Left renal pelvis (tissue), 4 donors: ENCODE measurements at places on chromosomes 3 and 15.

- DNase-seq = no peak
Measured at GRCh38 chr15:83581381-83581780, 72.5 kb upstream of the ADAMTSL3 start.

- no peak for DNase-seq
Measured at GRCh38 chr15:44011238-44011854, 183.7 kb downstream of the FRMD5 start.

DNA sequence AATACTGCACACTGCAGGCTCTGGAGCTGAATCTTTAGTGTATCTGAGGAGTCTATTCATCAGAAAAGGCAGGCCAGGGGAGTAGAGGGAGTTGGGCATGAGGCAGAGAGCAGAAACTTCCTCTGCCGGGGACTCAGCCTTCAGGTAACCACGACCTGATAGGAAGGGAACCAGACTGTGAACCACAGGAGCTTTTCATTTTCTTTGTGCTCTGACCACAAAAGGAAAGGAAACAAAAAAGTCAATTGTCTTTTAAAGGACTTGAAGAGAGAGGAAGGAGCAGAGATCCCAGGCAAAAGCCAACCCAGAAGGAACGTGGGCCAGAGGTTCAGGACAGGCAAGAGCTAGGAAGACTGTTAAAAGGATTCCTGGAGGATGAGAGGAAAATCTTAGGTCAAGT, 573.3 kb downstream of the EPHB1 start:
- DNase-seq = no peak

GRCh38 chr15:25694823-25695312, 168.3 kb downstream of the ATP10A start:
- no peak for DNase-seq

DNA sequence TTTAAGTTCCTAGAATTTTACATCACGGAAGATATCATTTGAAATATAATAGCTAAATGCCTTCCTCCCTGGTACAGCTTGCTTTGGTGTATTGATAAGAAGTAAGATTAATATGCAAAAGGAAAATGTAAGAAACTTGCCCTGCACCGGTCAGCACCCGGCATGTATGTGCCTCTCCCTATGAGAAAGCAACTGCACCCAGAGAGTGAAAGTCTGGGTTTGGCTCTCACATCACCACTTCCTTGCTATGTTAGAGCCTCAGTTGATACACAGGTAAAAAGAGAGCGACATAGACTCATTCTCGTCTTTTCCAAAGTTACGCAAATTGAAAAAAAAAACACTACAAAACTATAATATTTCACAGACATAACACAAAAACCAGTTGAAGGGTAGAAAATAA, 96.7 kb downstream of the FOXP1 start:
- DNase-seq = no peak
